ENCODE measurements at places on chromosomes 4 and X. TPM values are rescaled to one million over a fixed set of nuclear protein-coding genes. Genes with fewer than 3 reads are reported as not detected.

The KLHL13 gene
- total RNA-seq, result 0.46 TPM

The BMP3 gene
- total RNA-seq, result 0.05 TPM

The NXF3 gene
- not detected for total RNA-seq

The TMEM31 gene
- not detected for total RNA-seq

The KDR gene
- 0.88 TPM for total RNA-seq

The SLC9A6 gene
- total RNA-seq, result 29.4 TPM

The RTL9 gene
- total RNA-seq, result 0.37 TPM

The SCML1 gene
- 5.0 TPM for total RNA-seq

The NPY1R gene
- total RNA-seq, result under 0.01 TPM

The LDB2 gene
- total RNA-seq, result 4.8 TPM

The ZMAT1 gene
- total RNA-seq, result 0.23 TPM

The NOX1 gene
- not detected for total RNA-seq

The SCRG1 gene
- total RNA-seq, result 8.3 TPM
